RPMI7951 (cell line): ENCODE measurements at places on chromosomes 5 and 9. TPM values are rescaled to one million over a fixed set of nuclear protein-coding genes. Genes with fewer than 3 reads are reported as not detected.

MYMK gene
- total RNA-seq, result not detected in 2 replicates

DNA sequence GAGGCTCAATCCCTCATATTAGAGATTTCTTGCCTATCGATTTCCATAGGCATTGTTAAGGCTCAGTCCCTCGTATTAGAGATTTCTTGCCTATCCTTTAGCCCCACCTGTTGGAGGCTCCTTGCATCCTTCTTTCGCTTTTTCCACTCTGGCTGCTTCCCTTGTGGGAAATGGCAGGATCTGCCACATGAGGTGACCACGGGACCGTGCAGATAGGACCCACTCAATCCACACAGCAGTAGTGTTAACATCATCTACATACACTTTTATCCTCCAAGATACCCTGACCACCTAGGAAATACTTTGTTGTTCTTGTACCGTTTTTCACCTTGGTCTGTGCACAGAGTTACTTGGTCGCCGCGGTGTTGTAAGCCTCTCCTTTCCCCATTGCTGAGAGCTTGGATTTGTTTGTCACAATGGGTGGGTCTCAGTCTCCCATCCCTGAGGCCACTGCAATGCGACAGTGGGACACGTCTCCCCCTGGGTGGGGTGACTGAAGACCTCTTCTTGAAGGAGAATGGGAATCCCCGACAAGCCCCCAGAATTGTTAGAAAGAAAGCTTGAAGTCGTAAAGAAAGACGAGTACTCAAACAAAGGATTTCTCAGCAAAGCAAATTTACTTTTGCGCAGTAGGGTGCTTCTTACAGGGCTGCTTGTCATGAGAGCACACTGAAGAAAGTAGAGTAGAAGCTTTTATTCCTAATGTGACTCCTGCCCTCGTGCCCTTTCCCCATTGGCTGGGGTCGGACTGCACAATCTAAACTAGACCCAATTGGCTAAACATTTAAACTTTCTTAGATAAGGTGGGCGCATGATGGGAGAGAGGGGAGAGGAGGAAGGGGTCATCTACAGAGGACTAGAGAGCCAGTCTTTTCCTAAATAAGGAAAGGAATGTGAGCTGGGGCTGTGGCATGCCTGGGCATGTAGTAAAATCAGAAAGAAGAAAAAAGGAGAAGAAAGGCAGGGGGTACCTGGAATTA is 19.8 kb downstream of the IFT74 start:
- peak; percentile 53 for DNase-seq

CCNJL gene
- 2.3 and 3.0 TPM in 2 replicates for total RNA-seq

- peak; percentile 22 for DNase-seq
Measured at GRCh38 chr9:80061940-80062339, 490.2 kb downstream of the TLE4 start.

GRCh38 chr9:91415290-91415689 is 8.3 kb downstream of the NFIL3 start:
- DNase-seq, result no peak

- DNase-seq, result peak; percentile 82
Measured at GRCh38 chr9:38144421-38144820, 75.4 kb upstream of the SHB start.

DNA sequence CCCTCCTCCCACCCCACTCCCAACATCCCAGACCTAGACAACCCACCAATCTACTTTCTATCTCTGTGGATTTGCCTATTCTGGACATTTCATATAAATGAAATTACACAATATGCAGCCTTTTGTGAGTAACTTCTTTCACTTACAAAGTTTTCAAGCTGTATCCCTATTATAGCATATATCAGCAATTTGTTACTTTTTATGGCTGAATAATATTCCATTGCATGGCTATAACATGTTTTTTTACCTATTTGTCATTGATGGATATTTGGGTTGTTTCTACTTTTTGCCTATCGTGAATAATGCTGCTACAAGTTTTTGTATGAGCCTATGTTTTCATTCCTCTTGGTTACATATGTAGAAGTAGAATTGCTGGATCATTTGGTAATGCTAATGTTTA is 1.9 kb upstream of the KIF3A start:
- no peak for DNase-seq

PTGDS gene
- total RNA-seq, result 0.24 TPM in 1 of 2 replicates, not detected in the other

DNA sequence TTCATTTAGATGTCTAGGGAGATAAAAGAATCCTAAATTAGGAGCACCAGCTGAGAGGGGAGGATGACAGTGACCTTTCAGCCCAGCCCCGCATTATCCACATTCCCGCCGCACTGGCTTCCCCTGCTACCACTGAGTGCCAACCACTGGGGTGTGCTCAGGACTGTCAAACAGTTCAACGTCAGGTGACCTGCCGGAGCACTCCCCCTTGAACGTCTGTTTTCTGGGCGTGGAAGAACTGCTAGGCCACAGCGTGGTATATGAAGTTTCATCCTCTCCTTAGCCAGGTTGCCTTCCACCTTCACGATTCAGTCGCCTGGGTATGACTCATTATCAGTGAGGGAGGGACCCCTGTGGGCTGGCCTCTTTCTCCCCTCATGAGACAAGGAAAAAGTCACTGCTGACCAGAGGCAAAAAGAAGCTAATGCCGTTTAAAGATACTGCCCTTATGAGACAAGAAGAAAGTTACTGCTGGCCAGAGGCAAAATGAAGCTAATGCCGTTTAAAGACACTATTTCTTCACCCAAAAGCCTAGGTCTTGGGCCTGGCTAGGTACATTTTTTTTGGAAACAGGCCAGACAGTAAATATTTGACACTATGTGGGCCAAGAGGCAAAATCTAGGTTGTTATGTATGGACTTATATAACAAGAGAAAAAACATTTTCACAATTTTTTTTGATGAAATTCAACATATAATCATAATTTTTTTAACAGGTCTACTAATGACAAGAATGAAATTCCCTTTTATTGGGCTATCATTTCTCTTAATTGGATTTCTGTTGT is 4.6 kb downstream of the NMRK1 start:
- DNase-seq, result no peak

DNA sequence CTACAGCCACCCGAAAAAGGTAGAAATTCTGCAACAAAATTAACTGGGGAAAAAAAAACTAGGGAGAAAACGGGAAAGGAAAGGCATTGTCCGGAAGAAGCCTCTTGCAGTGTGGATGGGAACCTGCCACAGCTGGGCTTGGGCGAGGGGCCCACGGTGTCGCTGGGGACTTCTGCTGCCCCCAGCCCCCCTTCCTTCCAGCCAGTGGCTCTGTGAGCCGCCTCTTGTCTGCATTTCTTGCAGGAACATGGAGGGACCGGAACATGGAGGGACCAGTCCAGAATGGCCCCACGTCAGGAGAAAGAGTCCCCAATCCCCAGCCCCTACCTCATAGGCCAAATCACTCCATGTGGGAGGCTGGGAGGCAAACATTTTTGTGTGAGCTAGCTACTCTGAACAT is 36.9 kb upstream of the EXOC3 start:
- no peak for DNase-seq

DNA sequence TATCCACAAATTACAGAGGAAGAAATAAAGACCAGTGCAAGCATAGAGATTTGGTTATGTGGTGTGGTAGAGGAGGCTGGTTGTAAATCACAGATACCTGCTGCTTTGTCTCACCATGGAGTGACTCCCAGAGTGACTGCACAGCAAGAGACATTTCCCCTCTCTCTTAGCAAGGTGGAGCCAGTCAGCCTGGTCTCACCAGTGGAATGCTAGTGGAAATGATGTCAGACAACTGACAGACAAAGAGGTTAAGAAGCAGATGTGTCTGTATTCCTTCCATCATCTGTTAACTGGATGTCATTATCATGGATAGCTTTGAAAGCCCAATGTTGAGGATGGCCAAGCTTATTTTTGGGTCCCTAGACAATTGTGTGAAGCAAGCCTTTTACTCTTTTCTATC is 509.4 kb upstream of the SEMA6A start:
- no peak for DNase-seq

IL9 gene
- not detected in 2 replicates for total RNA-seq

DNA sequence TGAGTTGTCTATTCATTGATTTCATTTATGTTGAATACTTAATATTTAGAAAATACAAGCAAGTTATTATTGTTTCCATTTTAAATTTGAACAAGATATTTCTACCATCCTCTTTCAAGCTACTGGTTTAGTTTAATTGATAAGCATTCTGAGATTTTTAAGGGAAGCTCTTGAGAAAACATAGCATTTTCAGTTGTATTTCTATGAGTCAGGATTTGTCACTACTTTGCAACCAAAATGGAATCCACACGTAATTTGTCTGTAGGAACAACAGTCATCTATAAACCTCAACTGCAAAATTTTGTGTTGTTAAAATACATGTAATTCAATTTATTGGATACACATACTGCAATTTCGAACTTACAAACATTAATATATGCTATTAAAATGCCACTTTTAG is 74.0 kb downstream of the PRR16 start:
- peak; percentile 45 for DNase-seq

DNA sequence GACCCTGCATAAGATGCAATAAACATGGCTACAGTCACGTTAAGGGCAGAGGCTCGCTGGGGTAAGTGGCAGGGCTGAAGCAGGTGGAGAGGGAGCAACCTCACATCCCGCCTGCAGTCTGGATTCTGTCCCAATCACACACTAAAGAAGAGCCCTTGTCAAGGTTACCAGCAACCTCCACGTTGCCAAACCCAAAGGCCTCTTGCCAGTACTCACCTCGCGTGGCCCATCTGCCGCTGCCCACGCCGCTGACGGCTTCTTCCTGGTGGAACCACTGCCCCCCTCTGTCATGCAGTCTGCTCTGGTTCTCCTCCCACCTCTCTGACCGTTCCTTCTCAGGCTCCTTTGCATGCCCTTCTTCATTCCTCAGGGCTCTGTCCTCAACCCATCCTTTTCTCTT is 8.8 kb downstream of the AQP7 start:
- DNase-seq, result no peak

DNA sequence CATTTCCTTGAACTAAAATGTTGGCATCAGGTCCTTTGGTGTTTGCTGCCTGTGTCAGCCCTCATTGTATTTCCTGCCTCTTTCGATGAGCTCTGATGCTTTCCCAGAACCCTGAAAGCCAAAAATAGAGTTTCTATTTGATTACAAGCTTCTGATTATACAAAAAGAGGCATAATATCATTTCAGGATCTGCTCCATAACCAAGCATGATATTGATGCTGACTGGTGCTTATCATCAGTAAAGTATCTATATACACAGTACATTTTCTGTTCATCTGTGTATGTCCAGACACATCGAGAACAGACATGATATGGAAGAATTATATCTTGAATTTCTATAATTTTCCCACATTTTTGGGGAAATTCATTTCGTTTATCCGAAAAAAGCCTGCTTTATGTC is 58.6 kb downstream of the SEMA6A start:
- no peak for DNase-seq

EPB41L4A gene
- under 0.01 and 0.12 TPM in 2 replicates for total RNA-seq

DNA sequence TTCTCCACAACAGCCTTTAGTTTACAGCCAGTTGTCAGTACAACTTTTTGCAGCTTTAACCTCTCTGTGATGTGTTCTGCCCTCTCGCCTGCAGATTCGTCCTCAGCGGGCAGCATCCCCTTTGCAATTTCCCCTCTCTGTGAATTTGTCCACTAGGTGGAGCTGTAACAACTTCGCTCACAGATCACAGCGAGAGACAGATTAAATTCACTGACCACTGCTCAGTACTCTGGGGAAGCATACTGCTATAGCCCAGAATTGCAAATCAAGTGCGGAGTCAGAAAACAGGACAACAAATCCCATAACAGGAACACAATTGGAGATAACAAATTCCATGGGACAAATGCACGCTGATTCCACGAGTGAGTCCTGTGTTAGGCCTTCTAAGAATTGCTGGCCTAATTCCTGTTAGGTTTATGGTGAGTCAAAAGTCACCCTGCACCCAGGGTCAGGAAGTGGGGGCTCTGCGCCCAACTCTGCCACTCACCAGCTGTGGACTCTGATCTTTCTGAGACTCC is 2124.9 kb downstream of the MAT2B start:
- DNase-seq, result peak; percentile 10

DNA sequence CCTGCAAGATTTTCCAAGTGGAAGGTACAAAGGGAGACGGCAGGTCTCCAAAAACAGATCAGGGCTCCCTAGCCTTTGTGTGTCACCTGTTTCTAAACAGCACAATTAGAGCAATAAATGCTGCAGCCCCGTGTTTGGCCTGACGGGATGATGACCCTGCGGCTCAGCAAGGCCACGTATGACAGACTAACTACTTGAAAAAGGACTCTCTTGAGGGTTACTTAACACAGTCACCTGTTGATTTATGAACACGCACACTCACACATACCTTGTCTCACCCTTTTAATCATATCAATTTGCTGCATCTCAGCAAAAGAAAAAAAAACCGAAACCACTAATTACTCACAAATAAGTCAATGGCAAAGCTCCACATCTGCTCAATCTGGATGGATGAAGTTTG is 199.6 kb upstream of the GAS1 start:
- no peak for DNase-seq

GRCh38 chr5:78533356-78533755 is 115.2 kb downstream of the LHFPL2 start:
- DNase-seq, result no peak

CCL27 gene
- total RNA-seq, result not detected in 2 replicates

GRCh38 chr9:82223442-82223841 is 234.9 kb downstream of the SPATA31D1 start:
- DNase-seq, result peak; percentile 27

- no peak for DNase-seq
Measured at GRCh38 chr9:90061187-90061586, 456.4 kb downstream of the GADD45G start.

ATOSB gene
- total RNA-seq, result 16.6 and 17.5 TPM in 2 replicates

PDCD1LG2 gene
- total RNA-seq, result 10.7 and 16.2 TPM in 2 replicates

DNA sequence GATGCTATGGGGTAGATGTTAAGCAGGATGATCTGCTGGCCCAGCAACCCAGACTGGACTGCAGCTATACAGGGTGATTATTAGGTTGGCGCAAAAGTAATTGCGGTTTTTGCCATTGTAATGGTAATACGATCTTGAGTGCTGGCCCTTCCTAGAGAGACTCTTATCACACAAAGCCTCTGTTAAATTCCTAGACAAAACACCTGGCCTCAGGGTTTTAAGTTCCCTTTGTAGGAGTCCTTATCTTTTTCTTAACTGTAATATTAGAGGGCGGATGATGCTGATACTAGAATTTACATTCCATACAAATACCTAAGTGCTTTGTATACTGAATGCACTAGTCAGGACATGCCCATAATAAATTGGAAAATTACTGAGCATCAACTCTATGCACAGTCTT is 222.2 kb downstream of the NDUFS4 start:
- no peak for DNase-seq

DNA sequence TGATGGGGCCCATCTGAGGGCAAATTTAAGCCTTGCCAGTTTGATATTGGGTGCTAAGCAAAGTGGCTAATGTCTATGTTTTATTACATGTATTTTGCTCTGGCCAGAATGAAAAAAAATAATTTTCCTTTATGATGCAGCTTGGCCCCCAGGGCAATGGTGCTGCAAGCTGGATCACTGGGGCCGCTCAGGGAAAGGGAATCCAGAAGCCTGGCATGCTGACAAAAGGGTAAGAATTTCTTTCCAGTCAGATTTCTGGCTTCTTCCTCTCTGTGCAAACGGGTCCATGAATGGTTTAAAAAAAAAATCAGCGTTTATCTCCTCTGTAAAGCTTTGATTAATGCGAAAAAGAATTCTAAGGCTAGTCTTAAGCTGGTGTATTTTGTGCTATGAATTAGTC is 138.4 kb downstream of the MAPKAP1 start:
- peak; percentile 48 for DNase-seq

BTNL9 gene
- not detected in 2 replicates for total RNA-seq

DND1 gene
- total RNA-seq, result 0.10 and 0.12 TPM in 2 replicates
